ENCODE measurements at places on chromosomes 6 and 20.
A peak's percentile ranks its signal among the peaks of the same experiment; 100 is the strongest.

GRCh38 chr20:50284811-50285375 is 94.3 kb downstream of the CEBPB start:
- DNase-seq = no peak

GRCh38 chr20:51223183-51223720 is 200.3 kb upstream of the KCNG1 start:
- DNase-seq = no peak

GRCh38 chr6:43101497-43101896 is 25.4 kb downstream of the PTK7 start:
- no peak for DNase-seq

DNA sequence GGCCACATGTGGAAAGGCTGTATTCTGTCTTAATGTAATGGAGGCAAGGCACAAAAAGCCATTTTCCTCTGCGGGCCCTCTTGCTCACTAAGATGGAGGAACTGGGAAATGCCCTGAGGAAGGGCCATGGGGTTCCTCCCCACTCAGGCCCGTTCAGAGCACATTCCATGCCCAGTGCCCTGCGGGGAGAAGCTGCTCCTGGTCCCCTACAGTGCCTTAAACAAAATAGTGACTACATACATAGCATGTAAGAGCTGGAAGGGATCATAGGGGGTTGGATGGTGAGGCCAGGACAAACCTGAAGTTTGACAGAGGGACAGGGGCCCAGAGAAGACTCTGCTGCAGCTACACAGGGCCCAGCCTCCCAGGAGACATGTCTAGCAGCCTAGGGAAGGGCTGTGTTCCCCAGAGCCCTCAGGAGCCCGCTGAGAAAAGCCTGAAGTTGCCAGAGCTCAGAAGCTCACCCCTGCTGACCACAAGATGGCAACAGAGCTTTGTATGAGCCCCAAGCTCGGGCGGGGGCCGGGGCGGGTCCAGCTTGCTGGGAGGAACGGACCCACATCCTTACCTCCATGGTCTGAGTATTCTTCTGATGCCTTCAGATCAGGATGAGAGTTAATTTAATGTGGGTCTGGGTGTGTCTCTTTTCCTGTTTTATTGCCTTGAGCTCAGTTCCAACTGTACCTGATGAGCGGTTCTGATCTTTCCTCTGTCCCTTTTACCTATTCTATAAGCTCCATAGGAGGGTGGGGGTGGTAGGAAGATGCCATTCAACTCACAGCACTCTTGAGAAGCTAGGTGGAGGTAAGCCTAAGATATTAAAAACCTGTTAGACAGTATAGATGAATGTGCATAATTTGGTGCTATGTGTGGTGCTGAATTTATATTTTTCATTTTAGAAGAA is 242.9 kb downstream of the CDC5L start:
- peak; percentile 13 for DNase-seq

DNA sequence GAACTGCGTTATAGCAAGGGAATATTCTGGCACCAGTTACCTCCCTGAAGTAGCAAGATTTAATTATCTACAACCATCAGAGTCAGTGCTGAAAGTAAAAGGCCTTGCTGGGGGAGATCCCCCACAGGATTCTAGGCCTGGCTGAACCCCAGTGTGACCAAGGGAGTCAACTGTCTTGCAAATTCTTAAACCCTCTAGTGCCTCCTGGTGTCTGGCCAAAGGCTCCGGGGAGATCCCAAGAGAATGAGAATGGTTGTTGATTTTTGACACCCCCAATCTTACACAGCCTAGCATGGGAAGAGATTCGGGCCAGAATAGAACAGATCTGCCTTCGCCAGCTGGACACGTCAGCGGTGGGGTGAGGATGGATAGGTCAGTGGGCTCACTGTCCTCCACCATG is 179.4 kb downstream of the ERMARD start:
- DNase-seq = no peak

DNA sequence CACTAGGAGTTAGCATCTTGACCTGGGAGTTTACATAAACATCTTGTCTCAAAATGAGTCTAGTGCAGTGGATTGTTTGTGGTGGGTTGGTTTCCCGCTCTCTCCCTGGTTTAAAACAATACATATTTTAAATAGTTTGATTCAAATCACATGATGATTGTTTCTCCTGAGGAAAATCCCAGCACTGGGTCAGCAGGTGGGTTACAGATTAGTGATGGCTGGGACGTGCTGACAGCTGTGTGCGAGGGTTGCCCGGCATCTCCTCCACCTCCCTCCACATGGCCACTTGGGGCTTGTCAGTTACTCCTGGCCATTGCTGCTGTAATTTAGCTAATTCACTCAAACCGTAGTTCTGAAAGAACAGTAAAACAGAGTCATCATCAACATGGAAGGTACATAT is 306.4 kb upstream of the CITED2 start:
- no peak for DNase-seq

GRCh38 chr20:62908971-62909791 is 17.1 kb downstream of the DIDO1 start:
- DNase-seq = no peak

DNA sequence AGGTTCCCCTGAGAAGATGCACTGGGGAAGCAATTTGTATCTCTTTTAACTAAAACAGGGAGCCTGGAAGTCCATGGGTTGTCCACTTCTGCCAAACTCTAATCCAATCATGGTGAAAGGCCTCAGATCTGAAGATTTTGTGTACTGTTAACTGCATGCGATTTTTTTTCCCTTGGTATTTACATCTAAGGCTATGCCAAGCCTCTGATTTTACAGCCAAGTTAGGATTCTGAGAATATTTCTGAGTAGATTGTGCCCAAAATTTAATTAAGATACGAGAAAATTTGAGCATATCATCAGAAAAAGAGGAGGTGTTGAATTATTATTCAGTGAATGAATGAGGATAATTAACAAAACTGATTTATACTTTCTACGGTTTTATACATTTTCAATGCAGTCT is 34.0 kb downstream of the BTBD3 start:
- DNase-seq = no peak

GRCh38 chr20:24798930-24799705 is 150.0 kb upstream of the CST7 start:
- no peak for DNase-seq

DNA sequence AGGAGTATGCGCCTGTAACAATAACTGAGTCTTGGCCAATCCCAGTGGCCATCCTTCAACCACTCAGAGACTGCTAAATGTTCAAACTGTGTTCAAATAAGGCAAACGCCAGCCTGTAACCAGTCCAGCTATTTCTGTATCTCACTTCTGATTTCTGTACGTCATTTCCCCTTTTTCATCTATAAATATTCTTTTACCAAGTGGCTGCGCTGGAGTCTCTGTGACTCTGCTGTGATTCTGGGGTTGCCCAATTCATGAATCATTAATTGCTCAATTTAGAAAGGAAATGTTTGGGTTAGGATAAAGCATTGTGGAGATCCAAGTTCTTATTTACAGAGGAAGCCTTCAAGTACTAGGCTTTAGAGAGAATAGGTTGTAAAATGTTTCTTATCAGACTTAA is 89.8 kb upstream of the UST start:
- DNase-seq = no peak

DNA sequence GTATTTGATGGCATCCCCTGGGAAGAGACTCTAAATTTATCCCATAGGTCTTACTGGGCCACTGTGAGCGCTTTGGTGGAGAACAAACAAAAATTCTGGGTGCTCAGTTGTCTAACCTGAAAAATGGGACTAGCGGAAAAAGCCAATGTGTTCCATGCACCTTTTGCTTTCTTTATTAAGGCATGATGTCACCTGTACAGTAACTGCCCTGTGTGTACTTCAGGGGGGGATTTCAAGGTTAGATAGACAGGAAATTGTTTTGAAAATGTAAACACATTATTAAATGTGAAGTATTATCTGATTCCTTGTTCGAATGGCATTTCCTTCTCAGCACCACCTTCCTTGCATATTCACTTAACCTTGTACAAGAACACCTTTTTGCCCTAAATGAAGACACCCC is 1.2 kb upstream of the EDN1 start:
- no peak for DNase-seq

GRCh38 chr6:123662757-123663156 is 26.0 kb upstream of the TRDN start:
- no peak for DNase-seq

- peak; percentile 53 for DNase-seq
Observed at GRCh38 chr20:38874460-38875174, 51.6 kb upstream of the FAM83D start.

All from CD4-positive, alpha-beta T cell treated with Interleukin-17A for 4 hours (primary cell).